ENCODE measurements at places on chromosomes 2 and 18.

DNA sequence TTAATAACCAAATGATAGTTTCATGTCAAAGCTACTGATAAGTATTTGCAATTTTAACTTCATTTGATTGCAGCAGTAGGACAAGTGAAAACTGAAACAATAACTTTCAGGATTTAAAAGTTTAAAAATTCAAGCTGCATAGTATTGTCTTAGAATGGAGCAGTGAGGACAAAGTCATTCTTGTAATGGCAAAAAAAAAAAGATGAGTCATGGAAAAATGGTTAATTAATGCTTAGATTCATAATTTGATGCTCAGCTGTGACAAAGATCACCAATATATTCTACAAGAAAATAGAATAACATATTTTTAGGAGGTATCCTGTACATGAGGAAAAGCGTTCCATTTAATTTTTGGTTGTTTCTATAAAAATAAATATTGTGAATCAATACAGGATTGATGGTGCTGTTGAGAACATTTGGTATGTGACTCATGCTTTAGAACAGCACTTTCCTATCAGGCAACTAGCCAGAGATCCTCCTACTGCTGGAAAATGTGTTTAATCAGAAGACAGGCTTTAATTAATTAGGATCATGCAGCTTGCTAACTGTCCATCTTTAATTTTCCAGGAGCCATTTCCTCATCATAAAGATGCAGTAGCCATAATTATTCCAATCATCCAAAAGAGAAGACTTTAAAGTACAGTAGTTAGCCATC lies 239.0 kb upstream of the MMADHC start:
- no peak for DNase-seq

- DNase-seq = no peak
These were observed 432.3 kb downstream of the STK39 start for GRCh38 chr2:167814881-167815718.

DNA sequence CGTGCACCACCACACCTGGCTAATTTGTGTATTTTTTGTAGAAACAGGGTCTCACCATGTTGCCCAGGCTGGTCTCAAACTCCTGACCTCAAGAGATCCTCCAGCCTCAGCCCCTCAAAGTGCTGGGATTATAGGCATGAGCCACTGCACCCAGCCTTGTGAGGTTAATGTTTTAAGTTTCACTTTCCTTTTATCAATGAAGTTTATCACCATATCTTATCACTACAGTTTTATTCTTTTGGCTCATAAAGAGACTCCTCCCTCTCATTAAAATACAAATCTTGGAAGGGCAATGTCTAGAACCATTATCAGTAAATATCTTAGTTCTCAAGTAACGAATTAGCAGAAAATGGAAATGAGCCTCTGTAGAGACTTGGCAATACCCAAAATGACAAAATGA lies 173.8 kb downstream of the BCL11A start:
- DNase-seq = no peak

GRCh38 chr18:62738639-62739038 lies 23.3 kb downstream of the PHLPP1 start:
- no peak for DNase-seq

DNA sequence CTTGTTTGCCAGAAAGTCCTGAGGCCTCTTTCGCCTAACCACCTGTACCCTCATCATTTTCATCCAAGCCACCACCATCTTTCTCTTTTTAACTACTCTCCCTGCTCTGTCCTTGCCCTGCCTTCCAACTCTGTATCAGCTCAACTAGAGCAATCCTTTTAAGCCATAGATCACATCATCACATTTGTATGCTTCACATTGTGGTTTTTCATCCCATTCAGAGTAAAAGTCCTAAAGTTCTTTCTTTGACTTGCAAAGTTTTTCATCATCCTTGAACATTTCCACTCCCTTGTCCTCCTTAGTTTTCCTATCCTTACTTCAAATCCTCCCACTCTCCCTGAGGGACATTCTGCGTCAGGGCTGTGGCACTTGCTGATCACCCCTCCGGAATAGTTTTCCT lies 73.9 kb downstream of the SLC39A10 start:
- DNase-seq = no peak

- no peak for DNase-seq
These were observed 183.0 kb upstream of the APCDD1 start for GRCh38 chr18:10271481-10271880.

GRCh38 chr18:11517704-11518103 lies 91.7 kb upstream of the SLC35G4 start:
- no peak for DNase-seq

DNA sequence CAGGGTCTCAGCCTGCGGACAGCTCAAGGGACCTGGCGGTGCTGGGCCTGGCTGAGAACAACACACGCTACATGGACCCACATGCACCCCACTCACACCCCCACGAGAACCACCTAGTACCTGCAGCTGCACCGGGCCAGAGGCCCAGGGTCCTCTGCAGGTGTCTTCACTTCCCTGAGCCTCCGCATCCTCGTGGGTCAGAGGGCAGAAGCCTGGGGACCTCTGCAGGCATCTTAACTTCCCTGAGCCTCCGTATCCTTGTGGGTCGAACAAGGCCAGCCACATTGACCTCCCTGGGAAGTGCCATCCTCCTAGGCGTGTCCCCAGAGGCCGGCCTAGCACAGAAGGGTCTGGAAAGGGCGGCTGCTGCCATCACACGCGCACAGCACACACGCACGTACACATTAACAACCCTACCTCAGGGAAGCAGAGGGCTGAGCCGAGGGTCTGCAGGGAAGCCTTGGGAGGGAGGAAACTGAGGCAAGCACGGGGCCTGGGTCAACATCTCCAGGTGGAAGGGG lies 62.5 kb upstream of the HPCAL1 start:
- DNase-seq = no peak

- DNase-seq = no peak
These were observed 28.8 kb upstream of the TMEM18 start for GRCh38 chr2:705971-706511.

DNA sequence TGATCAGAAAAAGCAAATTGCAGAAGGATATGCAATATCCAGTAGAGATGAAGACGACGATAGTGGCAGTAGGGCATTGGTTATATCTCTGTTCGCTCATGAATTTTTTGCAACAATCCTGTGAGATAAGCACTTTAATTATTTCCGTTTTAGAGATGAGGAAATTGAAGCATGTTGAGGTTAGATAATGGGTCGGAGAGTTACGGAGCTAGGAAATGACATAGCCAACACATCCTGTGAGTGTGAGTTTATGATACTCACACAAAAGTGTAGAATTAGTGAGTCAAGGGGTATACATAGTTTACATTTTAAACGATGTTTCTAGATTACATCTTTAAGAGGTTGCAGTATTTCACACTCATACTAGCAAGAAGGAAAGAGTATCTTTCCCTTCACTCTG lies 123.1 kb upstream of the ARL4C start:
- DNase-seq = no peak

DNA sequence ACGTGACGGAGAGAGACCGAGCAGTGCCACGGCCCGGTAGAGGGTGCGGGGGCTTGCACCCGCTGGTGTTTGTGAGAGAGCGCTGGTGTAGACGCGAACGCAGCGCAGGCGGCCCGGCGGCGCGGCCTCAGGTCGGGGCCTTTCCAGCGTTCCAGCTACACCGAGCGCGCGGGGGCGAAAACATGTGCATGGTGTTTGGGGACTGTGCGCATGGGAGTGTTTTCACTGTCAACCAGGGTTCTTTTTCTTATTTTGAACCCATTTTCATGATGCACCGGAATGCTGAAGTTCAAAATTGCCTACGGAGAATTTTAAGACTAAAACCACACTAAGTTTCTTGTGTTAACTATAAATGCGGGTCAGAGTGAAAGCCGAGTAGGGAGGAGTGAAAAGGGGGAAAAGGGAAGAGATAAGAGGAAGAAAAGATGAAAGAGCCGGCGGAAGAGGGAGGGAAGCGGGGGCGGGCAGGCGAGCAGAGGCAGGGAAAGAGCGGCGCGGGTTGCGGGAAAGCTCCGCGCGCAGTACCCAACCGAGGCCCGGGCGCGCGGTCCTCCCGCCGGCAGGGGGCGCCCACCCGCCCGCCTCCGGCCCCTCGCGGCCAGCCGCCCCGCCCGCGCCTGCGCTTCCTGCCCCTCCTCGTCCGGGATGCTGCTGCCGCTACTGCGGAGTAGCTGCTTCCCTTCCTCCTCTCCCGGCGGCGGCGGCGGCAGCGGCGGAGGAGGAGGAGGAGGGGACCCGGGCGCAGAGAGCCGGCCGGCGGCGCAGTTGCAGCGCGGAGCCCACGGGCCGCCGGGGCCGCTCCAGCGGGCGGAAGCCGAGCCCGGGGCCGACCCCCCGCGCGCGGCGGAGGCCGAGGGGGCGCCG lies at the start of gene RAB12:
RAB12 (plus strand) TSS at position 643 of the 864 bp plus-strand sequence; CDS start at position 646, 3 bp downstream.
- peak; percentile 28 for DNase-seq

DNA sequence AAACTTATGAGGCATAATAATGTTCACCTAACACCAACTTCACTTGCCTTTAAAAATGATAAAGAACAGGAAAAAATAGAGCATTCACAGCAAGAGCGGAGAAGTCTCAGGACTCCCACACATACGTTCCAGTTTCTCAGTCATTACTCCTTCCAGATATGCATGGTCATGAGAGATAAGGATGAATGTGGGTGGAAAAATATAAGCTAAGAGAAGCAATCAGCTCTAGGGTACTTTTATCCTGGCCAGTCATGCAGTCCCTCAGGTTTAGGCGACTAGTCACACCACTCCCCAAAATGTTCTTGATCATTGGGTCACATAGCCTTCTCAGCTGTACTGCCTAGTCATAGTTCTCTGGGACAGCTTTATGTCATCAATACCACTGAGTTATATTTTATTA lies 29.2 kb upstream of the CCDC178 start:
- no peak for DNase-seq

Measured in NCI-H1105 (cell line).